ENCODE measurements at places on chromosomes 16 and 17. TPM values are rescaled to one million over a fixed set of nuclear protein-coding genes. Genes with fewer than 3 reads are reported as not detected.

STUB1 gene
- total RNA-seq = 69.6 TPM

FOXJ1 gene
- not detected for total RNA-seq

DNA sequence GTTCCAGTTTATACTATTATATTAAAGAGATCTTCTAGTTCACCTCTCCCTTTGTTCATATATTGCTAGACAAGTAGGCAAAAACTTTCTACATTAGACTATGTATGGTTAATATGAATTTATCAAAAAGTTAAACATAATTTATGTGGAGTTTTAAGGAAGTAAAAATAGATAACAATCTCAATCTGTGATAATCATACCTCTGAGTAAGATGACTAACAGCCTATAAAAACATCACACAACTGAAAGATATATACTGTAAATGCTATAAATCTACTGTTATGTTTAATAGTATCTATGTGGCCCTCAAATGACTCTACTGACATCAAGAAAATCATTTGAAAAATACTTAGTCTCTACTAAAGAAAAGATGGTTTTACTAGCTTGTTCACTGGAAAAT lies 37.1 kb downstream of the AP1G1 start:
- H3K4me1 ChIP-seq = no peaks in the 10 kb centered on the region
- no peak overlapping the region for H3K27ac ChIP-seq
- no peaks in the 10 kb centered on the region for H3K27me3 ChIP-seq
- no peak overlapping the region for H3K4me3 ChIP-seq
- DNase-seq = no peak

DNA sequence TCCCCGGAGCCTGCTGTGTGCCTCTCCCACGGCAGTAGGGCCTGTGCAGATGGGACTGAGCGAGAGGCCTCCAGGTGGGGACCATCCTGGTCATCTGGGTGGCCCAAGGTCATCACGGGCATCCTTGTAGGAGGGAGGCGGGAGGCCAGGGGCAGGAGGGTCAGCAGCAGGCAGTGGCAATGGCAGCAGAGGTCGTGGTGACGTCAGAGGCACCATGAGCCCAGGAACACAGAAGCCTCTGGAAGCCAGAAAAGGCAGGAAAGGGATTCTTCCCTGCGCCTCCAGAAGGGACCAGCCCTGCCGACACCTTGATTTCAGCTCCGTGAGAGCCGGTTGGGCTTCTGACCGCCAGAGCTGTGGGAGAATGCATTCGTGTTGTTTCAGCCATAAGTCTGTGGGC lies 190.3 kb downstream of the BANP start:
- H3K27ac ChIP-seq = no peak overlapping the region
- H3K36me3 ChIP-seq = no peaks in the 10 kb centered on the region
- no peak for DNase-seq
- no peak overlapping the region for H3K4me3 ChIP-seq
- no peaks in the 10 kb centered on the region for H3K27me3 ChIP-seq

- no peak overlapping the region for H3K27ac ChIP-seq
- no peaks in the 10 kb centered on the region for H3K36me3 ChIP-seq
- no peaks in the 10 kb centered on the region for H3K4me1 ChIP-seq
- H3K4me3 ChIP-seq = no peak overlapping the region
- no peak for DNase-seq
Measured at GRCh38 chr16:19860166-19861041, 24.2 kb downstream of the GPRC5B start.

DNA sequence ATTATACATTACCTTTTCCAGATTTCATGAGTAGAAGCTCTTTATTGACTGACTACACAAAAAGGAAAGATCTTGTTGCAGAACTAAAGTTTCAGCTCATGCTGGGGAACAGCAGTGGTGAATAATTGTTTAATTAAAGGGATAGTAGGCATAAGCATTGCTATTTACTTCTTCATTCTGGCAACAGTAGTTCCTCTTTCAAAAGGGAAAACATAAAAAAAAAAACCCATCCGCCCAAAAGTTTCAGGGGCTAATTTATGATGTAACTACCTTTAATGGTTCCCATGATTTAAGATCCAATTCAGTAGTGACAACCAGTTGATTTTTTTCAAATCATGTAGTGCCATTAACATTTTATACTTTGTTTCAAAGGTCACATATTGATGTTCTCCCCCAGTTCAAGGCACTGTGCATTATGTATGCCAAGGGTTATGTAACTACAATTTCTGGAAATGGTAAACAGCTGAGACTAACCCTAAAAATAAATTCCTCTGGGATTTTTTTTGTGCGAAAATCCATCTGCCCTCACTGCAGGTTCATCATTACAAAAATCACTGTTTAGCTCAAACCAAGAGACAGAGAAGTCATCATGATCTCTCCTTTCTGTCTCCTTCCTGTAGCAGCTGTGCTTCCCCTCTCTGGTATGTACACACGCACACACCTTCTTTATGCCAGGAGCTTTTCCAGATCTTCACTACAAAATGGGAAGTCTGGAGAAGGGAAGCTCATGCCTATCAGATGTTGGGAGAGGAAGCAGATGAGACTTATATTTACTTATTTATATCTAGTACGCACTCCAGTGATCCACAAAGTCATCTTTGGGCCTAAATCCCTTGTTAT lies 2.2 kb upstream of the PHLPP2 start:
- no peak for DNase-seq
- H3K27me3 ChIP-seq = no peaks in the 10 kb centered on the region
- peak overlapping the region; percentile 52 for H3K27ac ChIP-seq
- peaks cover 6% of the 10 kb centered on the region for H3K4me1 ChIP-seq
- peaks cover 8% of the 10 kb centered on the region for H3K36me3 ChIP-seq

Data from right lobe of liver (tissue), 6 donors.